Hematopoietic multipotent progenitor cell (in vitro differentiated cells): ENCODE measurements at places on chromosomes 4 and X. TPM values are rescaled to one million over a fixed set of nuclear protein-coding genes. Genes with fewer than 3 reads are reported as not detected.

The TRPC5OS gene
- total RNA-seq, result not detected

DNA sequence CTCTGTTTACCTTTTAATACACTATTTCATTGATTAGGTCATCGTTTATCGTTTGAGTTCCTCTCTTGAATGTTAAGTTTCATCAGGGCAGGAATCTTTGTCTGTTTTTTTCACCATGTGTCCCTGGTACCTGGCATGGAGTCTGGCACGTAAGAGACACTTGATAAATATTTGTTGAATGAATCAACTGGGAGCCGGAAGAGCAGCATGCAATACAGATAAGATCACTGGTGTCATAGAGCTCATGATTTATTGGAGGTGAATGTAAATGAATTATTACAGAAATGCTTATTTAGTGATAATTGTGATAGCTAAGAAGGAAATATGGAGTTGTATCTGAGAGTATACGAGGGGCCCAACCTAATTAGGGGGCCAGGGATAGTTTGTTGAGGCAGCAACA lies 62.8 kb downstream of the UCHL1 start:
- no peak for DNase-seq

The APOO gene
- total RNA-seq, result 4.3 TPM

- no peak for DNase-seq
These were observed 10.3 kb downstream of the AFAP1 start for GRCh38 chr4:7929118-7929951.

- peak; percentile 76 for DNase-seq
These were observed 72.5 kb downstream of the C4orf46 start for GRCh38 chr4:158599150-158599549.

GRCh38 chr4:110781944-110782343 lies 159.1 kb upstream of the PITX2 start:
- DNase-seq, result no peak

The ZAR1 gene
- total RNA-seq, result under 0.01 TPM

DNA sequence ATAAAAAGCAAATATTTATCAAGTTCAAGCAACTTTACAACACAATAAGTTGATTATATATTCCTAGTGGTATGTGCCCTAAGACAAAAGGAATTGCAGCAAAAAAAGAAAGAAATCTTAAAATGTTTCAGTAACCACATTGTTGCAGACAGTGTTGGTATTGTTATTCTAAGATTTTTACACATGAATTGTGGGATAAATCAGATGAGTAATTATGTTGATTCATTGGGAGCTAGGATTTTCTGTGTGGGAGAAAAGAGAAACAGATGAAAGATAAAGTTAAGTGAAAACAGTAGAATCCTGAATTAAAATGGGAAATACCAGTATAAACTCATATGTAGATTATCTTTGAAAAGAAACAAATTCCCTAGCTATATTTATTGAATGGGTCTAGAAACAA lies 362.4 kb downstream of the PPP3CA start:
- DNase-seq, result no peak

- no peak for DNase-seq
These were observed 1637.3 kb upstream of the PABPC4L start for GRCh38 chr4:135838889-135839288.

The CHRDL1 gene
- total RNA-seq, result 5.9 TPM

- DNase-seq, result peak; percentile 1
These were observed 954.3 kb downstream of the PCDH7 start for GRCh38 chr4:31674313-31674947.

DNA sequence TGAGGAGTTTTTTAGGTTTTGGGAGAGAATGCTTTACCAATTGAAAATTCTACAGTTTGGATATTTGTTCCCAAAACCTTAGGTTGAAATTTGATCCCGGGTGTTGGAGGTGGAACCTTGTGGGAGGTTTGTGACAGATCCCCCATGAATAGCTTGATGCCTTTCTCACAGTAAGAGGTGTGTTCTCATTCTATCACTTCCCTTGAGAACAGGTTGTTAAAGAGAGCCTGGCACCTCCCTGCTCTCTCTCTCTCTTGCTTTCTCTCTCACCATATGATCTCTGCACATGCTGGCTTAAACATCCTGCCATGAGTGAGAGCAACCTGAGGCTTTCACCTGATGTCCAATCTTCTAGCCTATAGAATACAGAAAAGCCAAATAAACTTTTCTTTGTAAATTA lies 1475.5 kb upstream of the AGA start:
- DNase-seq, result no peak
